Activated CD4-positive, alpha-beta T cell treated with anti-CD3 and anti-CD28 coated beads, Interleukin-2, amount 50 U/mL, for 24 hours (primary cell): ENCODE measurements at places on chromosomes 16 and 17.
A peak's percentile ranks its signal among the peaks of the same experiment; 100 is the strongest.

DNA sequence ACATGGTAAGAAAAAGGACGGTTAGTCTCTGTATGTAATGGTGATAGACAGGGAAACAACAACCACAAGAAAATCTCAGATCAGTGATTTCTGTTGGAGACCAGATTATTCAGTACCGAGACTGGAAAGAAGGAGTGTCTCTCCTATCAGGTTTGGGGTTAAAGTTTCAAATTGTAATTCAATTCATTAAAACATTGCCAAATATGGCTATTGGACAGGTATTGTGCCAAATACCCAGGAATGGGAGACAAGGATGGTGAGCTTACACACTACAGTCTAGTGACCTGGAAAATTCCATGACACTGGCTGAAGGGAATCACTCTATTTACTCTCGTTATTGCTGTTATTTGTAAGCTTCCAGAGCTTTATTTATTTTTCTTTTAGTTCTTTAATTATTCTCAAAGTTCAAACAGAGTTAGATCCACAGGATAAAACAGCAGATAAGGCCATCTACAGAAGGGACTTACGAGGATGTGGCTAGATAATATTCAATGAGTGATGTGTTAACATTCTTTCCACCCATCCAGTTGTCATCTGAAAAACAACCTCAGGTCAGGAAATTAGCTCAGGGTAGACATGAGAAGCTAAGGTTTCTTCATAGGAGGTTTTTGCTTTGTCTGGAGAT, 25.1 kb upstream of the MMD start:
- no peak for DNase-seq

GRCh38 chr17:33050611-33051140, 59.0 kb downstream of the SPACA3 start:
- DNase-seq, result no peak

DNA sequence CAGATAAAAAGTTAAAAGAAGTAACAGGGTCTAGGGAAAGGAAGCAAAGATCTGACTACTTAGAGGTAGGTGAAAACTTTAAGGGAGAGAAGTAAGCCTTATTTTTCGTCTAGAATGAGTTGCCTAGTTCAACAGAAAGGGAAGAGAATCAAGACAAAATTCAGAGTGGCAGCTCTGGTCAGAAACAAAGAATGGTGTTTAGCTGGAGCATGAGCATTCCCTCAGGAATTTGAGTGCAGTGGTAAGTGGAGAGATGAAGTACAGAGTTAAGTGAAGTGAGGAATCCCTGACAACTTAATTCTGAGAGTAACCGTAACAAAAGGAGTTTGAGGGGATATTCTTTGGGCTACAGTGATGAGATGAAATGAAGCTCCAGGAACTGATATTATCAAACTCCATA, 11.5 kb downstream of the SMG6 start:
- no peak for DNase-seq

GRCh38 chr17:6872936-6873335, 41.4 kb upstream of the TEKT1 start:
- DNase-seq, result no peak

- no peak for DNase-seq
These were observed 1396.2 kb downstream of the CDH8 start for GRCh38 chr16:60640038-60640437.

GRCh38 chr16:56923481-56924091, 8.4 kb upstream of the HERPUD1 start:
- DNase-seq, result no peak

- no peak for DNase-seq
These were observed 41.7 kb upstream of the NF1 start for GRCh38 chr17:31053071-31053470.

DNA sequence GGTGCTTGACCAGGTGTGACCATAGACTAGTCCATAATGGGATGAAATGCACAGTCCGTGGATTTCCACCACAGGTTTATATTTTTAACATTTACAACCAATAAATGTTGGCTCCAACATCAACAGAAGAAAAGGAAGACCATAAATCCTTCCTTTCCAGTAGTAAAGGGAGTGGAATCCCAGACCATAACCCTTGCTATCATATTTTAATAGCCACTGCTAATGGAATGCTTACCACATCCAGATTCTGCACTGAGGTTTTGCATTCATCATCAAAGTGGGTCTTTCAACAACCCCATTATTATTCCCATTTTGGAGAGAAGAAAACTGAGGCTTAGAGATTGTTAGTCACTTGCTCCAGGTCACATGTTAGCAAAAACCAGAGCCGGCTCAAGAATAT, 106.7 kb downstream of the FOXL1 start:
- DNase-seq, result no peak

DNA sequence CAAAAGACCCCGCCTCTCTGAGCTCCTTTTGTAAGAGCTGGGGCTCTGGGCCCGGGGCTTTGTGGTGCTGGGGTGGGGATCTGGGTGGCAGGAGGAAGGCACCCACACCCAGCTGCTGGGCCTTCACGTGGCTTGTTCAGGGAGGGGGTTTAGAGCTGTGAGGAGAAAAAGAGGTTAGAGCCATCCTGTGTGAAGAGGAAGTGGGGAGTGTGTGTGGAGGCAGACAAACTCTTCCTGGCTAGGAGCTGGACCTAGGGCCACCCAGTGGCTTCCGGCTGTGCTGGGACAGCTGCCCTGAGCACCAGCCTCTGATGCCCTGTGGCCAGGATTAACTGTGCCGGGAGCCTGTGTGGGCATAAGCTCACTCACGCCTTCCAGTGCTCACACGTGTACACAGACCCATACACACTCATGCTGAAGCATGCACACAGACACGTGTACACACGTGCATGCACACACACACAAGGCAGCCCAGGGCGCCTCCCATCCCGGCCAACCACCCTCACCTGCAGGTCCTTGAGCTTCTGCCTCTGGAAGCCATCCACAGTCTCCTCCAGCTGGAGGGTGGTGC, 7.4 kb downstream of the CIBAR2 start:
- no peak for DNase-seq

- no peak for DNase-seq
These were observed 999 bp downstream of the MARF1 start for GRCh38 chr16:15641753-15642556.

GRCh38 chr16:87056083-87056482, 261.1 kb downstream of the C16orf95 start:
- no peak for DNase-seq

DNA sequence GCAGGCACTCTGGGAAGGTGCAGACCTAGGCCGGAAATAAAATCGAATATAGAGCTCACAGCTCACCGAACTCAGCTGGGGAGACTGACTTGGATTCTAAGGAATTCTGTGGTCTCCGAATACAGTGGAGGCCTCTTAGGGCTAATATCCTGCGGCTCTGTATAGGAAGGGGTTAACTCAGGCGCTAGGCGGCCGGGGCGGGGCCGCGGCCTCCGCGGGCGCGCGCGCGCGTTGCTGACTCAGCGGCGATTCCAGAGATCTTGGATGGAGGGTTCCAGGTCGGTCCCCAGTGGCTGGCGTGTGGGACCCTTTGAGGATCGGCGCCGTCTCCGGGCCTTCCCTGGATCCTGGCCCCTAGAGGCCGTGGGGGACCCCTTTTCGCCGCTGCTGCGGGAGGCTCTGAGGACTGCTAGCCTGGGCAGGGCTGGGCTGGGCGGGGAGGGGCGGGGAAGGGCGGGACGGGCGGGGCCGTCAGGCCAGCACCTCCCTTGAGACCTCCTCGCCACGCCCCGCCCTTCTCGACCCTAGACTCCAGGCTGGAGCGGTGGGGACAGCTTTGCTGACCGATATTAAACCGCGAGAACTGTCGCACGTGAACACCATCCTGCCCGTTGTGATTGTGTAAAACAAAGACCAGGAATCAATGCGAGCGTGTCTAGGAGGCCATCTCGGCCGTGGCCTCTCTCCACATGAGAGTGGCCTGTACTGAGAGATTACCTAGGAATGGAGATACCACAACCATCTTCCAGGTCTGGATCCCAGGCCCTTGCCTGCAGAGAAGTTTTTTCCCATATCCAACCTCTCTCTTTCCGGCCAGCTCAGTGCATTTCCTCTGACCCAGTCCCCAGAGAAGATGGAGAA, 1.4 kb upstream of the PLEKHH3 start:
- DNase-seq, result peak; percentile 66

- DNase-seq, result no peak
These were observed 147.7 kb downstream of the BCAS3 start for GRCh38 chr17:60825351-60825750.

- no peak for DNase-seq
These were observed 98.1 kb downstream of the WNT3 start for GRCh38 chr17:46720408-46720807.

DNA sequence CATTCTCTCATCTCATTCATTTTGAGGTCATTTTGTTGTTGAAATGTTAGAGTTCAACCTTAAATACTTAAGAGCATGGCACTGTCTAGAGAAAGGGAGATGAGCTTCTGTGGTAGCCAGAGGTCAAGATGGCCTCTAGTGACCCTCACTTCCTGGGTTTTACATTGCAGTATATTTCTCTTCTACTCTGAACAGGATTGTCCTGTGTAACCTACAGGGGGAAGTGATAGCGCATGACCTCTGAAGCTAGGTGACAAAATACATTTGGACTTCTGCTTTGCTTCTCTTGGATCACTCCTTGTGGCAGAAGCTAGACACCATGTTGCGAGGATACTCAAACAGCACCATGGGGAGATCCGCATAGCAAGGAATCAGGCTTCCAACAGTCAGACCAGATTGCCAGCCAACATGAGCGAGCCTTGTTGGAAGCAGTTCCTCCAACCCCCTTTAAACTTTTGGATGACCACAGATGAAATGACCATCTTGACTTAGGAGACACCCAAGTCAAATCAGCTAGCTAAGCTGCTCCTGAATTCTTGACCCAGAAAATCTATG, 748.4 kb downstream of the MAF start:
- DNase-seq, result no peak

DNA sequence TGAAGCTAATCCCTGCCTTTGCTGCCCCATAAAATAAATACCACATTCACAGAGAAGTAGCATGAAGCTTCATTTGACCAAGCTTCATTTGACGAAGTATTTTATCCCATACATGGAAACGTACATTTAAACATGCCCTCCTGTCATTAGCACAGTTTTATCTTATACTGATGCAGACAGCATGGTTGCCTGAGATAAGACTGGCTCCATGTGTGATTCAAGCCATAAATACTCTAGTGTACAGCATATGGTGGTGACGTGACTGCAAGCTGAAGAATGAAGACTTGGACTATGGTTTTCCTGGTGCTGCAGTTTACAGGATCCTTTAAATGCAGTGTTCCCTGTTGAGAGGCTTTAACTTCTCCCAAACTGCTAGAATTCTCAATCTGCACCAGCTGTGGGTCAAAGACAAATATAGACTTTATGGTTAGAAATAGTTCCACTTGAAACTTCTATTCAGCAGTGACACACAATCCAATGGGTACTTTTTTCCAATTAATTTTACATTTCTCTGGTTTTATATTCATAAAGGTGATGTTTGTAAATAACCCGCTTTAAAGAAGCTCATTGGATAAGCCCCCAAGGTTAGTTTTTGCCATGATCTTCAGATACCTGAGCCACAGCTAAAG, 64.9 kb downstream of the CYB561 start:
- DNase-seq, result no peak

GRCh38 chr16:48426244-48427141, 41.3 kb upstream of the SIAH1 start:
- no peak for DNase-seq

- DNase-seq, result no peak
These were observed 894 bp upstream of the PHKG2 start for GRCh38 chr16:30747331-30747730.

GRCh38 chr17:15955793-15956541, 11.0 kb downstream of the ADORA2B start:
- DNase-seq, result no peak

- DNase-seq, result no peak
These were observed 21.7 kb downstream of the MSI2 start for GRCh38 chr17:57277923-57278604.

DNA sequence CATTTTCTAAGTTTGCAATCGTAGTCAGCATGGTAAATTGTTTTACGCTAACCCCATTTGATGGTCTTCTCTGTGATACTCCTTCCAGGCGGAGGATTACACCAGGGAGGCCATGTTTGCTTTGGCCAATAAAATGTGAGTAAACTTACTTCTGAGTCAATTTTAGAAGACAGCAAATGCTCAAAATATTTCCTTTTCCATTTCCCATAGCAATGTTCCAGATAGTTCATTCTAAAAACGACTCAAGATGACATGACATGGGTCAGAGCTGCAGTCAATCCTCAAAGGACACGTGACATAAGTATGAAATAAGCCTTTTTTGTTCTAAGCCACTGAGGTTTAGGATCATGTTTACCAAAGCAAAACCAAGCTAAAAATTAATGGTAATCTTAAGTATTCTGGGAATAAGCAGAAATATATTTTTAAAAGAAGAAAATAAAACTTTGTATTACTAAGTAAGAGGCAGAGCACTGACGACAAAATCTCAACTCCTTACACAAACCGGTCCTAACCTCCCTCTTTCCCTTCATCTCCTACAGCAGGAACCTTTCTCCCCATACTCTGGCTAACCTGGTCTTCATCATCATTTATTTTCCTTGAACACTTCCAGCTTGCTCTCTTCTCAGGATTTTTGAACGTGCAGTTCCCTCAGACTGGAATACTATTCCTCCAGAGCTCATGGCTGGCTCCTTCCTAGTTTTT, 266.2 kb downstream of the CEP112 start:
- DNase-seq, result no peak

GRCh38 chr16:13561291-13562070, 358.5 kb upstream of the ERCC4 start:
- no peak for DNase-seq

- no peak for DNase-seq
These were observed 76.0 kb downstream of the CHD9NB start for GRCh38 chr16:52976539-52977167.

DNA sequence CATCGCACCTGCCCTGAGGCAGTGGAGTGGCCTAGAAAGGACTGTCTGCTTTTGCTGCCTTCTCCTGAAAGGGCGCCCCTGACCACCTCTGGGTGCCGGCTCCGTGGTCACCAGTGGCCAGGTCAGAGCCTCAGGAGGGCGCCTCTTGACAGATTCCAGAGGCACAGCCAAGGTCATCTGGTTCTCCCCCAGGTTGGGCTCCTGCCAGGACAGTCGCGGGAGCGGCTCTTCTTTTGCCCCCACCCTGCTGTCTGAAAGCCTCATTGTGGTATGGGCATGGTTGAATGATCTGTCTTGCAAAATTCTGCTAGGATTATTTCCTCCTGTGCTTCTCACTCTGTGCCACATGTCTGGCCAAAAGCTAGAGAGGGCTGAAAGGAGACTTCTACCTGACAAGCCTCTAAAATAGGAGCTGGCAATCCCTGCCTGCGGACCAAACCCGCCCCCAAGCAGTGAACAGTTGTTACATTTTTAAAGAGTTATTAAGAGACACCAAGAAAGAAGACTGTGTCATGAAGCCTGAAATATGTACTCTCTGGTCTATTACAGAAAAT, 82.8 kb downstream of the SNX29 start:
- DNase-seq, result no peak

GRCh38 chr17:79046916-79047280, 22.9 kb downstream of the C1QTNF1 start:
- no peak for DNase-seq

DNA sequence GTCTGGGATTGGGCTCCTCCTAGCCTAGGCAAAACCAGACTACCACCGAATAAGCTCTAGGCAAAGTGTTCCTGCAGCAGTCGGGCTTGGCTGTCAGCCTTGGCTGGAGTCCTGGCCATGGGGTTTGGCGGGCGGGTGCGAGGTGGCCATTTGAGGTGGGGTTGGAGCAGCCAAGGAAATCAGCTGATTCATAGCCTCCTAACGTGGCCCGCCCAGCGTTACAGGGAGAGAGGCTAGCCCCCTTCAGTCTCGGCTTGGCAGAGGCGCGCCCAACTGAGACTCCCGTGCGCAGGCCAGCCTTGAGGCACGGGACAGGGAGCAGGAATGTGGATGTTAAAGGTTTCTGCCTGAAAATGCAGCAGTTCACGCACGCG, 1.9 kb downstream of the PMP22 start:
- DNase-seq, result no peak
